NCI-H187 treated with DMSO at 0.1 percent for 48 hours (cell line): ENCODE measurements at places on chromosomes 12 and 14.

GRCh38 chr14:85416771-85417170, 113.2 kb upstream of the FLRT2 start:
- DNase-seq: no peak

GRCh38 chr14:68842298-68842697, 49.4 kb upstream of the ZFP36L1 start:
- no peak for DNase-seq

DNA sequence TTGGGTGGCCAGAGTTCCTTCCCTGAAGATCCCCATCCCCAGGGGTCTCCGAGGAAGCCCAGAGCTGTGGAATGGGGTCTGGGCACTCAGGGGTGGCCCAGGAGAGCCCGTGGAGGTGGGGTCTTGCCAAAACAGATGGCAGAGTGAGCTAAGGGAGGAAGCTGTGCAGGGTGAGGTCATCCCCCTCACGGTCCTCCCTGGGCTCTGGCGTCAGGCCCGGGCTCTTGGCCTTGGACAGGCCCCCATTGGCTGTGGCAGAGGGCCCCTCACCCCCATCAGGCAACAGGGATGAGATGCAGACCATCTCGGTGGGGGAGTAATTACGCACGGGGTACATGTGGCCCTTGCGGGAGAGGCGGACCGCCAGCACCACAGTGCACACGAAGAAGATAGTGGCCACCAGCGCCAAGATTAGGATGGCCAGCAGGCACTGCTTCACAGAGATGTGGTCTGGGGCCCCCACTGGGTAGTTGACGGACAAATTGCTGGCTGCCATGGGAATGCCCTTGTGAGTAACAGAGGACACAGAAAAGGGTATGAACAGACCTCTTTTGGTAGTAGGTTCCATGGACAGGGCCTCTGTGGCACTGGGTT, 10.7 kb downstream of the SELPLG start:
- DNase-seq: no peak

GRCh38 chr12:67274186-67274585, 5.0 kb downstream of the CAND1 start:
- no peak for DNase-seq

DNA sequence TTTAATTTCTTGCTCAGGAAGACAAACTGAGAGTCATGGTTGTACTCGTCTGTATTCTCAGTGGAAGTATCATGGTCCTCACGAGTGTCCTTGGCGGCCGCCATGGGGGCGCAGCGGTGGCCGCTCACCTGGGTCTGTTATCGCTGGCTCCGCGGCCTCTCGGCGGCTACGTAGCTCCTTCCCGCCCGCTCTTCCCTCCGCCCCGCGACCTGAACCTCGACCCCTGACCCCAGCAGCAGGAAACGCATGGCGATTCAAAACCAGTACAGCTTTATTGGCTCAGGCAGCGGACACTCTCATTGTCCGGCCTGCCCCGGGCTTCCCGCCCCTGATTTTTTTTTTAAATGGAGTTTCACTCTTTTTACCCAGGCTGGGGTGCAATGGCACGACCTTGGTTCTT, 80.8 kb downstream of the E2F7 start:
- DNase-seq: no peak

DNA sequence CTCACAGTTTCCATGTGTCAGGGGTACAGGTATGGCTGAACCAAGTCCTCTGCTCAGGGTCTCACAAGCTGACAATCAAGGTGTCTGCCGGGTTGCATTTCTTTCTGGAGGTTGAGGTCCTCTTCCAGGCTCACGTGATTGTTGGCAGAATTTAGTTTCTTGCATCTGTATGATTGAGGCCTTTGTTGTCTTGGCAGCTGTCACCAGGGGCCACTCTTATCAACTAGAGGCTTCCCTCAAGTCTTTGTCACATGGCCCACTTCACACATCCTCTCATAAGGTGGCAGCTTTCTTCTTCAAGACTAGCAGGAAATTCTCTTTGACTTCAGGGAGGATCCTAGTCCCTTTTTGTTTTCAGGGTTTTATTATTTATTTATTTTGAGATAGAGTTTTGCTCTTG, 46.0 kb upstream of the FOS start:
- DNase-seq: no peak

DNA sequence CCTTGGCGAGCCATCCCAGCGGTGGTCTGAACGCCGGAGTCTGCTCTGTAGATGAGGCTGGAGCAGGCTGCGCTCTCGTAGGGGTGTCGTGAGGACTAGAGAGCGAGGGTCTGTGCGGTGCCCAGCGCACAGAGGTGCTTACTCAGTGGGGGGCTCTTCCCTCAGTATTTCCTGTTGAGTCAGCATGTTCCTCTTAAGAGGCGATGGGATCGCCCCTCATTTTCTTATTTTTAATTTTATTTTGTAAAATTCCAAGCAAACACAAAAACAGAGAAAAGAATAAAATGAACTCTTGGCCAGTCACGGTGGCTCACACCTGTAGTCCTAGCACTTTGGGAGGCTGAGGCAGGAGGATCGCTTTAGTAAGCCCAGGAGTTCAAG, 40.8 kb upstream of the BCL7A start:
- no peak for DNase-seq

- DNase-seq: no peak
These were observed 3.4 kb upstream of the AP1G2 start for GRCh38 chr14:23570806-23571483.

DNA sequence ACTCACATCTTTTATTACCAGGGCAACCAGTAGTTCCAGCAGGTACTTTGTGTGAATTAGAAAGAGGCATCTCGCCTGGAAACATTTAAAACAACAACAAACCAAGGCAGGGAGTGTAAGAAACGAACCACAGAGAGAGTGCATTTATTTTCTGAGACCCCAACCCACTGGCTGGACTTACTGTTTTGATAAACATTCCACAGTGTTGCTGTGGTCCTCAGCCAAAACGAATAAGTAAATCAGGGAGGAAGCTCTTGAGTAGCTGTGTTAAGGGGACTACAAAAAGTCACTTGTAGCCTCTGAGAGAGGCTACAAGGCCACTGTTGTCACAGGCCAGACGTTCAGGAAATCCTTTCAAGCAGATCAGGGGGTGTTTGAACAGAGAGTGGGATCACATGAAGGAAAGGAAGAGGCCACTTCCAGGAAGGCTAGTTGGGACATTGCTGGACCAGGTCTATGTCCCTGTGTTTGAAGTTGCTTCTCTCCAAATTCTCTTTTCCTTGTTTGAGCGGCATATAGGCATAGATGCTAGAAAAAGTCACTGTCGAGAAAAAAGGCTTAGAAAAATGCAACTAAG, 33.8 kb downstream of the DMAC2L start:
- DNase-seq: no peak

- no peak for DNase-seq
These were observed 60.1 kb downstream of the FSCB start for GRCh38 chr14:44446965-44447364.

- DNase-seq: no peak
These were observed 46.7 kb downstream of the PDE3A start for GRCh38 chr12:20415028-20415427.

DNA sequence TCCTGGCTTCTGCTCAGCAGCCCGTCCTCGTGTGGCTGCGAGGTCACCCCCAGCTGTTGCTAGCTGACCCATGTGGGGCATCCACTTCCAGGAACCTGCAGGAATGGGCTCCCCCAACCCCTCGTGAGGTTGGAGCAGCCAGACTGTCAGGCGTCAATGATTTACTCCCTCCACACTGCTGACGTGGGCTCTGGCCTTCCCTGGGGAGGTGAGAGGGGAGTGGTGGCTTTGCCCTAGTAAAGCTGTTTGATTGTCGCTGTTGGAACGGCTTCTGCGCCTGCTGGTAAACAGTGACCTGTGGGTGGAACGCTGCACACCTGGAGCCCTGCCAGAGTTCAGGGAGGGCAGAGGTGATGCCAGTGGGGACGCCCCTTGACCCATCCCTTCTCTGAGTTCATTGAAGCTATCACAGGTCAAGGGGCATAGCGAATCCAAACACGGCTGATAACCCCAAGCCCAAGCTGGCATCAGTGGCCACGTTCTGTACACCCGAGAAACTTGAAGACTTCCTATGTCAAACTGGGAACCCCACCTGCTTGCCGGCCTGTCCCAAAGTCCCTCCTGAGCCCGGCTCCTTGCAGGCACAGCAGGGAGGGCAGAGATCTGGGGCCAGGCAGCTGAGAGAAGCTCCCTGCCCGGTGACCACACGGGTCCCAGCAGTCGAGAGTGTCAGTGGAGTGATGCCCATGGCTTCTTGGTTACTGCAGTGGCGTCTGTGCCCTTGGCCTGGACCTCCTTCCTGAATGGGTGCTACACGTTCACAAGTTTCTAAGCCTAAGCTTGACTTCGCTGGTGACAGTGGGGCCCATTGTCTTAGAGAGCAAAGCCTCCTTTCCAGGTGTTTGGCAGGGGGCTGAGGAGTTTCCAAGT, 2.7 kb downstream of the ASPG start:
- DNase-seq: no peak

GRCh38 chr12:72295101-72295500, 22.9 kb downstream of the TRHDE start:
- DNase-seq: no peak

DNA sequence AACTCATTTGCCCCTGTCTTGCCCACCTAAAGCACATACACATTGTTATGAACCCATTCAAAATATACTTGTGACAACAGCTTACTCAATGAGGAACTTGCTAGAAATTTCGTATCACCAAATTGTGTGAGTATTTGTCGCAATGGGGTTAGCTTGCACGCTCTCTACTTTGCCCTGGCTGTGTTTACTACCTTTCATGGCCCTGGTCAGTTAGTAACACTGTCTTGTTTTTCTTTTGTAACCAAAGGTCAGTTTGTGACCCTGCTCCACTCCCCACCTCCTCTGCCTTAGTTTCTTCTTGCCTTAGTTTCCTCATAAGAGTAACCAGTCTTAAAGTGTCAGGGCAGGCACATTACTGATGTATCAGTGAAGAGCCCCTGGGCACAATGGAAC, 205.8 kb upstream of the EEA1 start:
- DNase-seq: no peak

DNA sequence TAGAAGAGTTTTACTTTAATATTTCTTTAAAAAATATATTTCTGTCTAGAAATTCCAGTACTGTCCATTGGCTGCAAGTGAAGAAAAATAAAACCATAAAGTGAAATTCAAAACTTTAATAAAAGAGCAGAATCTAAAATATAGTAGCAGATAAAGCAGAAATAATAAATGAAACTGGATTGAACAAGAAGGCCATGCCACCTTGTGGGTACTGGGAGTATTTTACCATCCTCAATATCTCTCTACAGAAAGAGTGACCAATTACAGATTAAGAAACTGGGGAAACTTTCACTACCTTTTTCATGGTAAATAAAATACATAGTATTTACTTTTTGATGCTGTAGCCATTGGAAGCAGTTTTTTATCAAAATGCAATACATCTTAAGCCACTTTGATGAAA, 220.5 kb downstream of the BCAT1 start:
- DNase-seq: no peak

DNA sequence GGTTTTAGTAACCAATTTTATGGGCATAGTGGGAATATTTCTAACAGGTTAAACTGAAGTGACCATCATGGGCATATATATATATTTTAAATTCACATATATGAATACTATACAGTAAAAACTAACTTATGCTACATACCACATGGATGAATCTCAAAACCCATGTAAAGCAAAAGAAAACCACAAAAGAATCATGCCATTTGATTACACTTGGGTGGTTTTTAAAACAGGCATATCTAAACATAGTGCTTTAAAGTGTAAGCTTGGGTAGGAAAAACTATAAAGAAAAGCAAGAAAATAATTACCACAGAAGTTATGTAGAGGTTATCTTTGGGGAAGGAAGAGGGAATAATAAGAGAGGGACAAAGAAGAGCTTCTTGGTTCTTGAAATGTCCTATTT, 326.1 kb downstream of the NAV3 start:
- no peak for DNase-seq

DNA sequence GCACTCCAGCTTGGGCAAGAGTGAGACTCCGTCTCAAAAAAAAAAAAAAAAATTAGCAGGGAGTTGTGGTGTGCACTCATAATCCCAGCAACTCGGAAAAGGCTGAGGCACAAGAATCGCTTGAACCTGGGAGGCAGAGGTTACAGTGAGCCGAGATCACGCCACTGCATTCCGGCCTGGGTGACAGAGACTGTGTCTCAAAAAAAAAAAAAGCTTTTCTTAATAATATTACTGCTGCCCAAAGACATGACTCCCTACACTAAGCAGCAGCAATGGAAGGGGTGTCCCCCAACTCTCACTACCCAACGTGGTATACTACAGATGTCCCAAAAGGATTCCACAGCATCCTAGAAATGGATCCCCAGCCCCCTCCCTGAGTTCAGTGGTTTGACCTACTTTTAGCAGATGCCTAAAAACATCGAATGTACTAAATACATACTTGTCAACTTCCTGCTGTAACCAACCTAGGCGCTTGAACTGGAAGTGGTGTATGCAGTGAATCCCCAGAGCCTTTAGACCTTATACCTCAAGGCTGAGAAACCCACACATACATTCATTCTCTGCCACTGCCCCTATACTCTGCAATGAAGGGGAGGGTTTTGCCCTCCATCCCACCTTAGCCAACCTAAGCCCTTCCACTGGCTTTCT, 8.5 kb upstream of the FKBP11 start:
- no peak for DNase-seq

GRCh38 chr14:90780519-90780918, 35.7 kb downstream of the TTC7B start:
- DNase-seq: no peak

DNA sequence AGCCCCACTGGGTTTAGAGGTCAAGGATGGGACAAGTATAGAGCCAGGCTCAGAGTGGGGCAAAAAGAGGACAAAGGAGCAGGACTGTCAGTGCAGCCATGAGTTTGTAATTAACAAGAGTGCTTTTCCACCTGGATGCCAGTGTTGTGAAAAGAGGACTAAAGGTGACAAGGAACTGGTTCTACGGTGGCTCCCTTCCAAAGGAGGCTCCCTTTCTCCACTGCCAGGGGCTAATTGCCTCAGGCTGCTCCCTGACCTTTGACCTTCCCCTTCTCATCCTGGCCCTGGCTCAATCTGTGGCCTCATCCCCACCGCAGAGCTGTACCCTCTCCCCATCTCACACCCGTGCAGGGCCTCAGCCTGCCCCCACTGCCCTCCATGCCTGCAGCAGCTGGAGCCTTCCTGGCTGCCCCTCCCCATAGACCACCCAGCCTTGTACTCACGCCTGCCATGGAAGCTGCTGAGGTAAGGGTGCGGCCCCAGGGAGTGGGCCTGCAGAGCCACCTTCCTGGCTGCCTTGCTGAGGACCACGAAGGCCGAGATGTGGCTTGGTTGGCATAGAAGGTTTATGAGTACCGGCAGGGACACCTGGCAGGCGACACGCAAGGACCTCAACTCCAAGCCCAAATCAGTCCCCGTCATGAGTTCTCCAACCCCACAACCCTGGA, 24.8 kb upstream of the FKBP4 start:
- DNase-seq: no peak

DNA sequence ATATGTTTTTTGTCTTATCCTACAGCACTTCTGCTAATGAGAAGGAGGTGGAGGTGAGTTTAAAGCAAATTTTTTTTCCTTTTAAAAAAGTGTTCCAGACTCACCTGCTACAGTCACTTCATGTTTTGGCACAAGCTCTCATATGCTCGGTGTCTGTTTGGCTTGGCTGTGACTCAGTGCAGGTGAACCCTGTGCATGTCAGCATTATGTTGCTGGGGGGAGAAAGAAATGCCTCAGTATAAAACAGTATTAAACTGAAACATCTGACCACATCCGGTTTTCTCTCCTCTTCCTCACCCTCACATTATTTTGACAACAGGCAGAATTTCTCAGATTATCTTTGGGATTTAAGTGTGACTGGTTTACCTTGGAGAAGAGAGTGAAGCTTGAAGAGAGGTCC, 105.2 kb downstream of the DNAI7 start:
- no peak for DNase-seq
